ENCODE measurements at places on chromosomes 5 and 9.

- no peak for DNase-seq
Observed at GRCh38 chr9:92349771-92350739, 24.3 kb downstream of the CENPP start.

DNA sequence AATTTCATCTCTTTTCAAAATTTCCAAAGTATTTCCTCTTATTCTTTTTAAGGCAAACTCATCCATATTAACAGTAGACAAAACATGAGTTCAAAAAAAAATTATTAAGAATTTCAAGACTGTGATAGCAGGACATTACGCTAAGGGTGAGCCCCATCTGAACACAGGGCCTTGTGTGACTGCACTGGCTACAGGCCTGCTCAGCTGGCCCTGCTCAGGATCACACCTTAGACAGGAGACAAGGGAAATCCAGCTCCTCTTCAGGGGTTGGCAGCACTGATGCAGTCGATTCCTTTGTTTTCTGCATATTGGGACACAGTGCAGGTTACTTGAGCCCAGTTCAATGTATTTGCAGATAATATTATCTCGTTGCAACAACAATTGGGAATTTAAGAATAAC lies 444.7 kb downstream of the PLK2 start:
- DNase-seq: no peak

DNA sequence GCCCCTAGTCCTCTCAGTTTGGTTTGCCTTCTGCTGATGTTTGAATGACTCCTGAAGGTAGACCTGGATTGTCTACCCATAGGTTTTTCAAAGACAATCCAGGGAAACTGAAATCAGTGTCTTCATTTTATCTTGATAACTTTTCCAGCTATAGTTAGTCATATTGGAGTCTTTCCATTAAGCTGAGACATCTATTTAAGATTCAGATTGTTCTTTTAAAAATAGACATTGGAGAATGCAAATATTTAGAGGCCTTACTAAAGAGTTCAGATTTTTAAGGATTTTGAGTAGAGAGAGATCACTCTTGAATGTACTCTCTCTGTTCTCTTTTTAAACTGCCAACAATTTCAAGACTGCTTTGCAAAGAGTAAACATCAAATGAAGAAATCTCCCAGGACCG lies 69.1 kb downstream of the GDNF start:
- DNase-seq: no peak

DNA sequence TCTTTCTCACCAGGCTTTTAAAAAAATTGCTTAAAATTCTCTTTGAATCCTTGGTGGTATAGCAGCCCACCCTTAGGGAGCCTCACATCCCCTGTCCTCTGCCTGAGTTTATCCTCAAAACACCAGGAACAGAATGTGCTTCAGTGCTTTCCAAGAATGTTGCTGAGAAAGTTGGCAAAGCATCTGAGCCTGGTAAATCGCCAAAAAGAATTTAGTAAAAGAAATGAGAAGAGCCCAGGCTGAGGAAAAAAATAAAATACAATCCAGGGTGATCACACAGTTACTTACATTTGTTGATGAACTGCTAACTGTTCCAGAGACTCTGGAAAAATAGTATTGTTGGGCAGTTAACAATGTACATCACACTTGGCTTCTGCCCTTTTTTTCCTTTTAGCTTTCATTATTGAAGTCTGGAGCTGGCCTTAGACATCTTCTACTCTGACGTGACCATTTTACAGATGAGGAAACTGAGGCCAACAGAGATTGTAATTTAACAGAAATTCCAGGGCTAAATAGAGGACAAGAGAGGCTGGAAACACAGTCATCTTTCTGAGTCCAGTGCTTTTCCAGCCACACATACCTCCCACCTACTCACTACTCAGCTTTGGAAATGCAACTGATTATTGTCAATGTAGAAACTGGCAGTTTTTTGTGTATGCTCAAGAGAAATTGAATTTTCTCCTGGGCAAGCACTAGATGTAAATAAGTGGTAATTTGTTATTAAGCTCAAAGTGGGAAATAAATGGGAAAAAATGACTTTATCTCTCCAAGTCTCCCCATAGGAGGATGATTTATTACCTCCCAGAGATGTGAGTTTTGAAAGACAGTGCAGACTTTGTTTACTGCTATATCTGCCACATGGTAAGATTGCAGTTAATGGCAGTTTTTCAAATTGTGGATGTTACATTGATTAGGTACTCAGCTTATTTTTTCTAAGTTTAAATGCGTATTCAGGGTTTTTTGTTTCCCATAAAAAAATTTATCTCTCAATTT lies 86.7 kb upstream of the ALDH1A1 start:
- no peak for DNase-seq

DNA sequence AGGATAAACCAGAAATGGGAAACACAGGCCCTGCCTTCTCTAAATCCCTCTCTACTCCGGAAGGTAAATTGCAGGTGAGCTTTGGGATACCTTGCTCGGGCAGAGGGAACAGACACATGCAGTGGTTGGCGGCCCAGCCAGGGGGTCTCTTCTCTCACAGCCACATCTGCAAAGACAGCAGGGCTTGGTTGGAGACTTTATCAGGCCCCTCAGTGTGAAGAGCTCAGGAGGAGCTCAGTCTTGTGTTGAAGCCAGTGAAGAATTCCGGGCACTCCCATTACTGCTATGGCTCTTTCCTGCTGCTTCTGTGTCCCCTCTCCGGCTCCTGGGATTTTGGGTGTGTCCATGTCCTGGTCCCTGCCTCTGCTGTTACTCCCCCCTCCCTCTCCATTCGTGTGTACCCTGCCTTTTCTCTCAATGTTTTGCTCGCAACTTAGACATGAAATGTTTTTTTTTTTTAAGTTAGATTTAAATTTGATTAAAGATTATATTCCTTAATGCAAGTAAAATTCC lies 99.8 kb downstream of the TRIO start:
- DNase-seq: no peak

DNA sequence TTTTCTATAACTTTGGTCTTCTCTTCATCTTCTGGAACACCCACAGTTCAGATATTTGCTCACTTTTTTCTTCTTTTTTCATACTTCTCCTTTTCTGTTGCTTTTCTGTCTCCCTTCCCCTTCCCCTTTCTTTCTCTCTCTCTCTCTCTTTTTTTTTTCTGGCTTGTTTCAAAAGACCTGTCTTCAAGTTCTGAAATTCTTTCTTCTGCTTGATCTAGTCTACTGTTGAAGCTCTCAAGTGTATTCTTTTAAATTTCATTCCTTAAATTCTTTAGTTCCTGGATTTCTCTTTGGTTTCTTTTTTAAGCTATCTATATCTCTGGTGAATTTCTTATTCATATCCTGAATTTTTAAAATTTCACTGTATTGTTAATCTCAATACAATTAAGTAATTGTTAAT lies 11.2 kb downstream of the ALG2 start:
- DNase-seq: no peak

GRCh38 chr9:69018737-69019136 lies 4.8 kb upstream of the PRKACG start:
- DNase-seq: no peak

- DNase-seq: no peak
Observed at GRCh38 chr9:117772960-117773359, 68.8 kb downstream of the TLR4 start.
